ENCODE measurements at places on chromosomes 7 and 10. TPM values are rescaled to one million over a fixed set of nuclear protein-coding genes. Genes with fewer than 3 reads are reported as not detected.

The COBL gene
- total RNA-seq = not detected

The WDR86 gene
- not detected for total RNA-seq

The VAX1 gene
- total RNA-seq = not detected

The HABP2 gene
- not detected for total RNA-seq

The TAS2R5 gene
- 1.0 TPM for total RNA-seq

The SLC39A12 gene
- total RNA-seq = not detected

The PIP gene
- not detected for total RNA-seq

The HOXA11 gene
- total RNA-seq = not detected

The RGR gene
- not detected for total RNA-seq

The GPR26 gene
- not detected for total RNA-seq

The TAC1 gene
- 0.28 TPM for total RNA-seq

The INA gene
- total RNA-seq = 0.92 TPM

The NPC1L1 gene
- not detected for total RNA-seq

The SLC26A4 gene
- total RNA-seq = 7.8 TPM

The C7orf57 gene
- total RNA-seq = 0.14 TPM

The GIMAP7 gene
- total RNA-seq = 40.5 TPM

The PAOX gene
- total RNA-seq = 9.3 TPM

The NUTM2E gene
- total RNA-seq = 0.19 TPM

The ZNF853 gene
- total RNA-seq = 0.42 TPM

The SSC4D gene
- total RNA-seq = 0.77 TPM

The TAS2R4 gene
- 1.0 TPM for total RNA-seq

The CD36 gene
- not detected for total RNA-seq

The FBXO24 gene
- total RNA-seq = 0.42 TPM

The RAPGEF5 gene
- total RNA-seq = 0.54 TPM

The CDC14C gene
- not detected for total RNA-seq

The GRM3 gene
- total RNA-seq = not detected

The SPDYE1 gene
- not detected for total RNA-seq

The CYP3A4 gene
- not detected for total RNA-seq

The RAMP3 gene
- not detected for total RNA-seq
